NCI-H1092 (cell line): ENCODE measurements at places on chromosomes 13 and 19.

GRCh38 chr19:1262623-1263123 is 6.5 kb upstream of the CIRBP start:
- no peak for DNase-seq

GRCh38 chr13:100542826-100543156 is 45.8 kb downstream of the GGACT start:
- no peak for DNase-seq

GRCh38 chr13:63337921-63338320 is 1922.3 kb upstream of the PCDH20 start:
- no peak for DNase-seq

DNA sequence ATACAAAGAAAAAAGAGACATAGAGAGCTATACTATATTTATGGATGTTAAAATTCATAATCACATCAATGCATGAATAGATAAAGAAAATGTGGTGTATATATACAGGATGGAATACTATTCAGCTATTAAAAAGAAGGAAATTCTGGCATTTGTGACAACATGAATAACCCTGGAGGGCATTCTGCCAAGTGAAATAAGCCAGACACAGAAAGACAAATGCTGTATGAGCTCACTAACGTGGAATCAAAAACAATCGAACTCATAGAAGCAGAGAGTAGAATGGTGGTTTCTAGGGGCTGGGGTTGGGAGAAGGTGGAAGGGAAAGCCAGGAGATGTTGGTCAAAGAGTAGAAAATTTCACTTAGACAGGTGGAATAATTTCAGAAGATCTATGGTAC is 24.0 kb downstream of the UTP14C start:
- DNase-seq = no peak

GRCh38 chr13:70960841-70961443 is 852.7 kb upstream of the KLHL1 start:
- DNase-seq = no peak

GRCh38 chr19:2478756-2479555 is 3.0 kb downstream of the GADD45B start:
- no peak for DNase-seq

- DNase-seq = no peak
These were observed 14.2 kb downstream of the FCAR start for GRCh38 chr19:54888239-54888638.

DNA sequence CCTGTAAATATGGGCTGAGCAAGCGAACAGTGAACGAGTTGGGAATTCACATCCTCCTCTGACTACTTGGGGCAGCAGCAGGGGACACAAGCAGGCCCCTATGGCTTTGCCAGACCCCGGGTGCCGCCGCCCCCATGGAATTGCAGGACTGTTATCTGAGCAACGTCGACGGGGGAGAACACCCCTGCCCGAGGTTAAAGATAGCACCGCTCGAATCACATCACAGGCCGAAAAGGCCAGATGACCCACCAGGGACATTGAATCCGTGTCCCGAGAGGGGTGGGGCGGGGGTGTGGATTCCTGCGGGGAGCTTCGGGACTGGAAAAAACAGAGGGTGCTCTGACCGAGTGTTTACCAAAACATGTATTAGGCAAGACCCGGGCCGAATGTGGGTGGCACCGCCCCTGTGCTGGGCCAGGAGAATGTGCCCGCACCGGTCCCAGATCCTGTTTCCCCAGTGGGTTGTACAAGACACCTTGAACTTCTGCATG is 9.1 kb downstream of the FEM1A start:
- DNase-seq = no peak

DNA sequence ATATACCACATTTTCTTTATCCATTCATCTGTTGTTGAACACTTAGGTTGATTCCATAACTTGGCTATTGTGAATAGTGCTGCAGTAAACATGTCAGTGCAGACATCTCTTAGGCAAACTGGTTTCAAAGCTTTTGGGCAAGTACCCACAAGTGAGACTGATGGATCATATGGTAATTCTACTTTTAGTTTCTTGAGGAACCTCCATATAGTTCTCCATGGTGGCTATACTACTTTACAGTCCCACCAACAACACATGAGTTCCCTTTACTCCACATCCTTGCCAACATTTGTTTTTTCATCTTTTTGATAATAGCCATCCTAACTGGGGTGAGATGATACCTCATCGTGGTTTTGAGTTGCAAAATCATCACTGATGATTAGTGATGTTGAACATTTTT is 8.5 kb downstream of the CYSLTR2 start:
- no peak for DNase-seq

DNA sequence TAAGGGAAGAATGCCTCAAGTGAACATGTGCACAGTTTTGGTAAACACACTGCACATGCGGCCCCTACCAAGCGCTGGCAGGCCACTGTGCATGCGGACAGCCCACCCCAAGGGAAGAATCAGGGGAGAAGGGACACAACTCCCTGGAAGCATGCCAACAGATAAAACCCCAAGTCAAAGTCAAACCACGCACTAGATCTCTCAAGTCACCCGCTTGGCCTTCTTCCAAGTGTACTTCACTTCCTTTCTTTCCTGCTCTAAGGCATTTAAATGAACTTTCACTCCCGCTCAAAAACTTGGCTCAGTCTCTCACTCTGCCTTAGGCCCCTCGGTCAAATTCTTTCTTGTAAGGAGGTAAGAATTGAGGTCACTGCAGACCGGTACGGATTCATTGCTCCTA is 4.6 kb upstream of the RFXAP start:
- no peak for DNase-seq

DNA sequence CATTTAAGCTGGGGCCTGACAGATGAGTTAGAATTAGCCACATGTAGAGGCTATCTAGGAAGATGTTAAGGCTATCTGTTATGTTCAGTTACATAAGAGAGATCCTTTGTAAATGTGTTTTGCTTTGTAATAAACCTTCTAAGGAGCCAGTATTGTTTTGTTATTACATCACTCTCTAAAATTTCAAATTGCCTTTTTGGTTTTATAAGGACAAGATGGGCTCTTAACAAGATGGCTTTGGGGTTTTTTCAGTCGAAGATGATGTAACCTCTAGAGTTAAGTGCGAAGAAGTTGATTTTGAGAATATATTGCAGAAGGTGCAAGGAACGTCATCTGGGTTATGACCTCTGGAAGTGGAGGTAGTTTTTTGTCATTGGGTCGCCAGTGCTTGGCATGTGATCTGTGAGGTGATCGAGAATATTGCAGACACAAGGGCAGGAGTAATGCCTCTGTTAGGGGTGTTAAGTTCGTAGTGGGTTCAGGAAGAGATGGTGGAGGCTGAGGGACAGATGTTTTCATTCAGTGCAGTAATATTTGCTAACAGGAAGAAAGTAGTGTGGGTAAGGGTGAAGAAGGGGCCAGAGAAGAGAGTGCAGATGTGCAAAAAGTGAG is 12.7 kb downstream of the LSM14A start:
- no peak for DNase-seq

DNA sequence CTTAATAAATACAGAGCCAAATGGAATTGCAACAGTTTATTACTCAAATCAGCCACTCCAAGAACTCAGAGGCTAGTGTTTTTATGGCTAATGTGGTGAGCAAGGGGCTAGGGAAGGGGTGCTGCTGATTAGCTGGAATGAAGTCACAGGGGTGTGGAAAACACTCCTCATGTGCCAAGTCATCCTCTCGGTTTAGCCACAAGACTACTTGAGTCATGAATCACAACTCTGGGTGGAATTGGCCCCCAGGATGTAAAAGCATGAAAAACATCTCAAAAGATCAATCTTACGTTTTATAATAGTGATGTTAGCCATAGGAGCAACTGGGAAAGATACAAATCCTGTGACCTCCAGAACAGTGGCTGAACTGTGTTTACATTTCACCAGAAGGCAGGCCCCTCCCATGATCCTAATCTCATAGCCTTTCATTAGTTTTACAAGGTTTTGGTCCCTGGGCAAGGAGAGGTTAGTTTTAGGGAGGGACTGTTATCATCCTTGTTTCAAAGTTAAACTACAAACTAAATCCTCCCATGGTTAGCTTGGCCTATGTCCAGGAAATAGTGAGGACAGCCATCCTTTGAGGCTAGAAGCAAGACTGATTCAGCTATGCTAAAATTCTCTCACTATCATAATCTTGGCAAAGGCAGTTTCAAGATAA is 2020.1 kb upstream of the PCDH20 start:
- DNase-seq = no peak

DNA sequence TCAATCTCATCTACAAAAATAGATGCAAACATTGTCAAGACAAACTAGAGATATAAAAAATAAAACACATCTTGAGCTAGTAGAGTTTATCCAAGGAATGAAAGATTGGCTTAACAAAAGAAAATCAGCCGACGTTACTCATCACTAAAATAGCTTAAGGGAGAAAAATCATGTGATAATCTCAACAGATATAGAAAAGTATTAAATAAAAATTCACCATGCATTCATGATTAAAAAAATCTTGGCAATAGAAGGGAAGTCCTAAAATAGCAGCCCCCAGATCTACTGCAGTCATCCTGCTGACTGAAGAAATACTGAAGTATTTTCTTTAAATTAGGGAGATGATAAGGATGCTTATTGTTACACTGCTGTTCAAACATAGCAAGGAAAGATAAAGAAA is 12.6 kb upstream of the DCLK1 start:
- no peak for DNase-seq

DNA sequence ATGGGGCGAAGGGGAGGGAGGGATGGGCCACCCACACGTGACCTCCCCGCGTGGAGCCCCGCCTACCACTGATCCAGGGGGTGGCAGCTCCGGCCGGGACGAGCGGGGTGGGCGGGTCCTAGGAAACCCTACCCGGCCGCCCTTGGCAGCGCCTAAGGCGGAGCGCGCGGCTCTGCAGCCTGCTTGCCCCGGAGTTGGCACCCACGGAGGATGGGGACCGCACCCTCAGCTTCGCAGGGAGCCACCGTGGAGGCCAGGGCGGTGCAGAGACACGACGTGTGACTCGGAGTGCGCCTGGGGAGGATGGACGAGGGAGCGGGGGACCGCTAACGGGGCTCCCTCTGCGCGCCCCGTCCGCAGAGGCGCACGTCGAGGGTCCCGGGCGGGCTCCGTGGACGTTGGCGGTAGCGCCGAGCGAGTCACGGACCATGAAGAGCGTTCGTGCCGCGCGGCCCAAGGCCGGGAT is at the start of gene RGS9BP:
Gene RGS9BP (plus strand): TSS at position 129 of the 466 bp plus-strand sequence. CDS start 416 bp downstream, outside the sequence.
- peak; percentile 5 for DNase-seq

GRCh38 chr19:41850381-41850780 is 5.5 kb downstream of the DMRTC2 start:
- DNase-seq = no peak

- DNase-seq = peak; percentile 46
These were observed 99.2 kb downstream of the ANKRD10 start for GRCh38 chr13:110815471-110816204.

DNA sequence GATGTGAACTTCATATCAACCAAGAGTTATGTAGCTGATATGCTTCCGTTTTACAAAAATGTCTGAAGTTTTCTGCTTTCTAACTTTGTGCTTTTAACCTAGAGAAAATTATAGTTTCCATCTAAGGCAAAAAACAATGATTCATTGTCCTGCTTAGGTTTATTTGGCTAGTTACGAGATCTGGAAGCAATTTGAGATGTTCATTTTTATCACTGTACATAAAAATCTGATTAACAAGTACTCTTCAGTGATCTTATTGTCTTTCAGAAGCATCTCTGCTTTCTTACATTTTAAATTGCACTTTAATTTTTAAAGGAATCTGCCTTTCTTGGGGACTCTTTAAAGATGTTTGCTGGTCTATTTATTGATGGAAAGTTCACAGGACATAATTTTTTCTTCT is 188.1 kb downstream of the RFC3 start:
- DNase-seq = no peak

DNA sequence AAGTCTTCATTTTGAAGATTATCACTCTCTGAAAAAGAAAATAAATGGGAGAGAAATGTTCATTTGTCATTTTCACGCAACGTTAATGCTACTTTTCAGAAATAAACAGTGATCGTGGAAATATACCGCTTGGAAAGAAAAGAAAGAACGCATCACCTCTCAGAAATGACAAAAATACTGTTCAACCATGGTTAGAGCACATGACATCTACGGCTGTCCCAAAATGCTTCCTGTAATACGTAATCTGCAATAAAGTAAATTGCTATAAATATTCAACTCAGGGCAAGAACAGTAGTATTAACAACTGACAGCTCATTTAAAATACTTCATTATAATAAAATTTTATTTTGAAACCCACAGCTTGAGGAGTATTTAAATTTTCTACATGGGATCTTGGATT is 15.2 kb downstream of the LATS2 start:
- no peak for DNase-seq

DNA sequence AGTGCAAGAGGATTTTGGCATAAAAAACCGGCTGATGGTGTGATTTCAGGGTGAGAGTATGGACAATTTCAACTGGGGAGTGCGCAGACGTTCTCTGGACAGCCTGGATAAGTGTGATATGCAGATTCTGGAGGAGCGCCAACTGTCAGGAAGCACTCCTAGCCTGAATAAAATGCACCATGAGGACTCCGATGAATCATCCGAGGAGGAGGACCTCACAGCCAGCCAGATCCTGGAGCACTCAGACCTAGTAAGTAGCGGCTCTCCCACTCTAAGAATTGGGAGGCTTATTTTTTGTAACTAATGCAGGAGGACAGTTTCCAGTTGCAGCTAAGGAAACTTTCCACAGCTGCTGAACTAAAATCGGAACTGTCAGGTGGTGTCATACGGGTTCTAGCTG is 53.6 kb downstream of the ZAR1L start:
- no peak for DNase-seq

DNA sequence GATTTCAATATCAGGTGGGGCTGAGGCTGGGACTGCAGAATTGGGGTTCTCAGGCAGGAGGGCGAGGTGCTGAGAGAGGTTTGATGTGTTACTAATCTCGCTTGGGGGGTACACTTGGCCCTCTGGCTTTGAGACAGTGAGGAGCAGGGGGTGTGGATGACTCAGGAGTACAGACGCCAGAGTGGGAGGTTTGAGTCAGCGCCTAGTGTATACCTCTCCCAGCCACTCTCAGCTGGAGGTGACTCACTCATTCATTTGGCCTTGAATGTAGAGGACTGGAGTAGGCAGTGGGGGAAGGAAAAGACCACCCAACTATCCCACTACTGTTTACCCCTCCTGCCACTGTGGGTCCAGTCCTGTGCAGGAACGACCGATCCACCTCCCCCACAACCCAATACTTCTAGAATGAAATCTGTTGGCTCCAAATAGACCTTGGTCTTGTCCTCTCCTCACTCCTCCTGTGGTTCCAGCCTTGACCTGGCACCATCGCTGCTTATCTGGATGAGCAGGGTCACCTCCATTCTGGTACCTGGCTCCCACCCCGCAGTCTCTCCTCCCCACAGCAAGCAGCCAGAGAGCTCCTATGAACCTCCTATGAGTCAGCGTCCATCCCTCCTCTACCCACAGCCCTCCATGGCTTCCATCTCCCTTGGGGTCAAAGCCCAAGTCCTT is 20.1 kb upstream of the ZNRF4 start:
- no peak for DNase-seq

DNA sequence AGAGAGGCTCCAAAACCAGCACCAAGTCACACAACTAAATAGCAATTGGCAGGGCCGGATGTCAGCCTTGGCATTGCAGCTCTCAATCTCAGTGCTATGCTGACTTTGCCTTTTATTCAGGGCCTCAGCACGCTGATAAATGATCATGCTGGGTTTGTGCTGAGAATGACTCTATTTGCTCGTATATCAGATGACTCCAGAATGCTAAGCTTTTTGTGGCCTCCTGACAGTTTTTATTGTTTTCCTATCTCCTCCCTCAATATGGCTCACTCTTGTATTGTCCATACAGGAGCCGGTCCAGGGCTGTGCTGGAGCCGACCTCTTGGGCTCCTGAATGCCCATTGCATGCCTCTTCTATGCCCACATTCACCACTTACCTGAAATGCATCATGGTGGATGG is 211.0 kb downstream of the EFNB2 start:
- DNase-seq = no peak
